HFFc6 (cell line): ENCODE measurements at places on chromosomes 12 and 14.

GRCh38 chr12:46454981-46455380 is 82.4 kb upstream of the SLC38A2 start:
- H3K27me3 ChIP-seq, result peaks cover 1% of the 10 kb centered on the region; the same call in 1 of the 2 replicates
- DNase-seq, result no peak
- H3K4me1 ChIP-seq, result peaks cover 93% of the 10 kb centered on the region

GRCh38 chr12:118035190-118036041 is 18.9 kb downstream of the RFC5 start:
- peaks cover 28% of the 10 kb centered on the region for H3K4me1 ChIP-seq
- peaks cover 5% of the 10 kb centered on the region; the same call in 1 of the 2 replicates for H3K27me3 ChIP-seq
- no peak overlapping the region for H3K4me3 ChIP-seq
- DNase-seq, result no peak
- H3K27ac ChIP-seq, result peak overlapping the region; percentile 77
- H3K36me3 ChIP-seq, result peaks cover 47% of the 10 kb centered on the region

- peaks cover 2% of the 10 kb centered on the region; the same call in 1 of the 2 replicates for H3K27me3 ChIP-seq
- H3K4me3 ChIP-seq, result no peak overlapping the region
- H3K27ac ChIP-seq, result no peak overlapping the region
- no peak for DNase-seq
- no peaks in the 10 kb centered on the region for H3K4me1 ChIP-seq
- no peaks in the 10 kb centered on the region for H3K36me3 ChIP-seq
These were observed 166.1 kb upstream of the SYT10 start for GRCh38 chr12:33605757-33606156.

- no peak overlapping the region for H3K4me3 ChIP-seq
- H3K27ac ChIP-seq, result no peak overlapping the region
- no peaks in the 10 kb centered on the region for H3K4me1 ChIP-seq
These were observed 758.0 kb downstream of the BCL11B start for GRCh38 chr14:98514016-98514415.

GRCh38 chr12:62709311-62709710 is 225.6 kb downstream of the PPM1H start:
- no peak overlapping the region for H3K4me3 ChIP-seq
- peaks cover 7% of the 10 kb centered on the region; the same call in 1 of the 2 replicates for H3K36me3 ChIP-seq
- no peak for DNase-seq

GRCh38 chr14:101588990-101589389 is 27.7 kb downstream of the DIO3 start:
- H3K36me3 ChIP-seq, result no peaks in the 10 kb centered on the region
- H3K4me3 ChIP-seq, result no peak overlapping the region
- H3K27me3 ChIP-seq, result peaks cover 27% of the 10 kb centered on the region
- no peaks in the 10 kb centered on the region for H3K4me1 ChIP-seq
- H3K27ac ChIP-seq, result no peak overlapping the region
- DNase-seq, result no peak

DNA sequence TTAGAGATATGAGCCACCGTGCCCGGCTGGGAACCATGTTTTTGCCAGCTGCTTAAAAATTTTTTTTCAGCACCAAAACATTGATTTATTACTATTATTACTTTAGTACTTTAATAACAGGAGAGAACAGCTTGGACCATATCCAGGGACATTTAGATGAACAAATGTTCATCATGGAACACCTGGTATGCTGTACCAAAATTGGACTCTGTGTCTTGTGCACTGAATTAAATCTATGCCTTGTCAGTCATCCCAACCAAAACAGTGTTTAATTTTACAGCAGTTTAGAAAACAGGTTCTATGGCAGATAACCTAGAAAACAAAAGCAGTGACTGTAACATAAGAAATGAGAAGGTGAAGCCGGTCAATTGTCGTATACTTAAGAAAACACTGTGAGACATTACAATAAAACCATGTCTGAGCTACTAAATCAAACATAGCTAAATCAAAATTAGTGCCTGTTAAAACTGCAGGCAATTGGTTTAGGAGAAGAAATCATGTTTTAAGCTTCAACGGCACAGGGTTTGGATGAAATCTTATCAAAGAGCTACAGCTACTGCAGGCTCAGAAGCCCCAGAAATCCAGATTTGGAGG is 58.2 kb upstream of the PYGL start:
- DNase-seq, result no peak
- peaks cover 28% of the 10 kb centered on the region for H3K4me1 ChIP-seq
- peaks cover 15% of the 10 kb centered on the region for H3K27me3 ChIP-seq
- no peak overlapping the region for H3K27ac ChIP-seq
- H3K36me3 ChIP-seq, result no peaks in the 10 kb centered on the region
- H3K4me3 ChIP-seq, result no peak overlapping the region

DNA sequence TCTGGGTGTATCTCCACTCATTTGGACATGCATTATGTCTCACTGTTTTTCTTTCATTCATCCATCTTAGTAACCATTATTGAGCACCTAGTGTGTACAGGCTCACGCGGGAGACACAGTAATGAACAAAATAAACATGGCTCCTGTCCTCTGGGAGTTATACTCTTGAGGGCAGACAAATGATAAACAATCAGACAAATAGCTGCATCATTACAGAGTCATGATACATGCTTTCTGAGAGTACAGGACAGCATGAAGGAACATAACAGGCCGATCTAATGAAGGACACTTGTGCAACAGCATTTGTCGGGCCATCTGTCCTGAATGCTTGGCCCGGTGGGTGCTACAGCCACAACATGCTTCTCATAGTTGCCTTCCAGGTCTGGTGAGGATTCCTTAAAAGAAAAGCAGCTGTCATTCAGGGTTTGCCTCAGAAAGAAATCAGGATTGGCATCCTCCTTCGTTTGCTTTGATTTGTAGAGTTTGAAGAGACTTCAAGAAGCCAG is 77.2 kb upstream of the EGLN3 start:
- H3K36me3 ChIP-seq, result no peaks in the 10 kb centered on the region
- no peaks in the 10 kb centered on the region for H3K4me1 ChIP-seq
- DNase-seq, result no peak
- H3K27ac ChIP-seq, result no peak overlapping the region
- peaks cover 6% of the 10 kb centered on the region for H3K27me3 ChIP-seq

DNA sequence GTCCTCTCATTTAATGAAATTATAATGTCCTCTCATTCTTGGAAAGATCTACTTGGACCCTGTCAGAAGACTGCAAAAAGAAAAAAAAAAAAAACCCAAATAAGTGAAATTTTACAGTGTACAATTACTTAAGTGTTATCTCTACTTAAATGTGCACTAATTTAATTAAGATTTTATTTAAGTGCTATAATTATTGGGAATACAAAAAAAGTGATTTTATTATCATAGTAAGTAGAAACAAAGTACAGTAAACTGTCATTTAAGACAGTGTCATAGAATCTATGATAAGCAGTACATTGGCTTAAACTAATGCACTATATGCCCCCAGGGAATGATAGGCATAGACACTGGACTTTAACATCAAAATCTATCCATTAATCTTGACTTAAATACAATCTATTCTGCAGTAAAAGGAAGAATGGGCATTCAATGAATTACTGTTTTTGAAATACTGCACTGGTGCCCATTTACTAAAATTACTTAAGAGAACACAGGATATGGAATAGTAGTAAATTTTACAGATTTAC is 23.3 kb downstream of the INSM2 start:
- H3K27me3 ChIP-seq, result no peaks in the 10 kb centered on the region
- peaks cover 26% of the 10 kb centered on the region for H3K4me1 ChIP-seq
- H3K4me3 ChIP-seq, result no peak overlapping the region
- no peak overlapping the region for H3K27ac ChIP-seq
- DNase-seq, result no peak

- H3K27ac ChIP-seq, result no peak overlapping the region
- H3K4me3 ChIP-seq, result no peak overlapping the region
- H3K4me1 ChIP-seq, result peaks cover 13% of the 10 kb centered on the region; the same call in 1 of the 2 replicates
- DNase-seq, result no peak
- peaks cover 11% of the 10 kb centered on the region for H3K27me3 ChIP-seq
These were observed 53.0 kb upstream of the CORO1C start for GRCh38 chr12:108784270-108784669.

- H3K27ac ChIP-seq, result no peak overlapping the region
- DNase-seq, result no peak
- H3K4me3 ChIP-seq, result no peak overlapping the region
- no peaks in the 10 kb centered on the region for H3K4me1 ChIP-seq
- peaks cover 1% of the 10 kb centered on the region for H3K27me3 ChIP-seq
These were observed 14.0 kb downstream of the NRXN3 start for GRCh38 chr14:78184157-78184556.

- H3K27me3 ChIP-seq, result no peaks in the 10 kb centered on the region; the same call in 1 of the 2 replicates
- H3K36me3 ChIP-seq, result peaks cover 21% of the 10 kb centered on the region
- DNase-seq, result peak; percentile 51
- peak overlapping the region; percentile 86 for H3K27ac ChIP-seq
- H3K4me1 ChIP-seq, result peaks cover 90% of the 10 kb centered on the region
These were observed 155.1 kb upstream of the HMGA2 start for GRCh38 chr12:65668981-65669695.

DNA sequence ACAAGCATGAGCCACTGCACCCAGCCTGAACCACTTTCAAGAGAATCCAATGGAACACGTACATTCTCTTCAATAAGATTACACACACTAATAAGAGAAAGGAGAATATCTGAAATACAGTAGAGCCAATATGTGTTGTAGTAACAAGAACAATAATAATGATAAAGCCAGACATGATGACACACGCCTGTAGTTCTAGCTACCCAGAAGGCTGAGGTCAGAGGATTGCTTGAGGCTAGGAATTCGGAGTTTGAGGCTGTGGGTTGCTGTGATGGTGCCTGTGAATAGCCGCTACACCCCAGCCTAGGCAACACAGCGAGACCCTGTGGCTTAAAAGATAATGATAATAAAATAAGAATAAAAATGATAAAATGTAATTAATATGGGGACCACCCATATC is 15.6 kb downstream of the APOBEC1 start:
- no peaks in the 10 kb centered on the region for H3K36me3 ChIP-seq
- peaks cover 3% of the 10 kb centered on the region; the same call in 1 of the 2 replicates for H3K27me3 ChIP-seq
- H3K4me1 ChIP-seq, result no peaks in the 10 kb centered on the region
- H3K4me3 ChIP-seq, result no peak overlapping the region

- DNase-seq, result no peak
- H3K27me3 ChIP-seq, result no peaks in the 10 kb centered on the region
- no peaks in the 10 kb centered on the region for H3K4me1 ChIP-seq
- H3K36me3 ChIP-seq, result no peaks in the 10 kb centered on the region
- no peak overlapping the region for H3K27ac ChIP-seq
- no peak overlapping the region for H3K4me3 ChIP-seq
These were observed 14.7 kb upstream of the MSRB3 start for GRCh38 chr12:65263777-65264176.

- no peak overlapping the region for H3K4me3 ChIP-seq
- H3K36me3 ChIP-seq, result no peaks in the 10 kb centered on the region; the same call in 1 of the 2 replicates
- no peak for DNase-seq
- no peak overlapping the region for H3K27ac ChIP-seq
- H3K27me3 ChIP-seq, result peaks cover 2% of the 10 kb centered on the region; the same call in 1 of the 2 replicates
These were observed 714.8 kb downstream of the TRHDE start for GRCh38 chr12:72986963-72987362.

DNA sequence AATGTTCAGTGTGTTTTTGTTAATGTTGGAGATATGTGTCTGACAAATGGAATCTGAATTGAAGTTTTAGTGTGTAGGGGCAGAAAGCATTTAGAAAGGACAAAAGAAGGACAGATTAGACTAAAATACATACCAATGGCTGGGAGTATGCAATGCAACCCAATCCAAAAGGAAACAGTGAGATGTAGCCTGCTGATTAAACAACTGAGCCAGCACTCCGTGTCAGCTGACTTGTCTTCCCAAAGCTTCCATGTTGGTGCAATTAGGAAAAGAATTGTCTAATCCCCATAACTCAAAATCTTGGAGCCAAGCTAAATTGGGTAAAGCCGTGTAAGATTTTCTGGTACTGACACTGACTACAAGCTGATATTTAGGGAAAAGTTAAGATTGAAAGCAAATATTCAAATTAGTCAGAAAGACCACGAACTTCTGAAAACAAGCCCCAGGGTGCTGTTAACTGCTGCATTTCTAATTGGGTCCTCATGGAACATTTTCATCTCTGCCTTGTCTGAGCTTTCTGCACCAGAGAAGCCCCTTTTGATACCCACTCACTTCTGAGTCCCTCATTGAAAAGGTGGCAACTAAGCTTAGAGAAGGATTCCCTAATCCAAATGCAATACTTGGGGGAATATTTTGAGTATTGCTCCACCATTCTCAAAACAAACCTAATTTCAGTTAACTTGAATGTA is 109.1 kb downstream of the DAD1 start:
- no peak overlapping the region for H3K27ac ChIP-seq
- no peak overlapping the region for H3K4me3 ChIP-seq
- no peaks in the 10 kb centered on the region for H3K36me3 ChIP-seq
- DNase-seq, result no peak
- H3K27me3 ChIP-seq, result peaks cover 34% of the 10 kb centered on the region

- H3K27ac ChIP-seq, result no peak overlapping the region
- H3K4me3 ChIP-seq, result no peak overlapping the region
- H3K27me3 ChIP-seq, result peaks cover 2% of the 10 kb centered on the region; the same call in 1 of the 2 replicates
- no peak for DNase-seq
- H3K4me1 ChIP-seq, result no peaks in the 10 kb centered on the region
These were observed 981.9 kb downstream of the DIO2 start for GRCh38 chr14:79229383-79229909.

GRCh38 chr12:31929027-31929526 is 30.1 kb upstream of the RESF1 start:
- no peak overlapping the region for H3K27ac ChIP-seq
- H3K4me3 ChIP-seq, result no peak overlapping the region
- no peaks in the 10 kb centered on the region for H3K36me3 ChIP-seq
- H3K27me3 ChIP-seq, result peaks cover 11% of the 10 kb centered on the region
- DNase-seq, result no peak
- 0 out of 2 replicates have a peak, but pooled peaks cover 4% of the 10 kb centered on the region for H3K4me1 ChIP-seq

GRCh38 chr14:106120101-106120500 is 593.7 kb downstream of the TMEM121 start:
- no peak overlapping the region for H3K27ac ChIP-seq
- no peak for DNase-seq
- no peaks in the 10 kb centered on the region for H3K4me1 ChIP-seq
